Smooth muscle cell of trachea (primary cell): ENCODE measurements at places on chromosomes 3 and 15. TPM values are rescaled to one million over a fixed set of nuclear protein-coding genes. Genes with fewer than 3 reads are reported as not detected.

ACP3 gene
- total RNA-seq = 0.99 and 4.5 TPM in 2 replicates

CKMT1B gene
- not detected in 2 replicates for total RNA-seq

INKA1 gene
- 9.3 and 10.5 TPM in 2 replicates for total RNA-seq

MORC1 gene
- not detected in 2 replicates for total RNA-seq

PRSS50 gene
- total RNA-seq = not detected in 2 replicates

COL8A1 gene
- 45.4 and 72.6 TPM in 2 replicates for total RNA-seq

EPHB3 gene
- 12.4 and 18.0 TPM in 2 replicates for total RNA-seq
